ENCODE measurements at places on chromosomes 7 and 10.

DNA sequence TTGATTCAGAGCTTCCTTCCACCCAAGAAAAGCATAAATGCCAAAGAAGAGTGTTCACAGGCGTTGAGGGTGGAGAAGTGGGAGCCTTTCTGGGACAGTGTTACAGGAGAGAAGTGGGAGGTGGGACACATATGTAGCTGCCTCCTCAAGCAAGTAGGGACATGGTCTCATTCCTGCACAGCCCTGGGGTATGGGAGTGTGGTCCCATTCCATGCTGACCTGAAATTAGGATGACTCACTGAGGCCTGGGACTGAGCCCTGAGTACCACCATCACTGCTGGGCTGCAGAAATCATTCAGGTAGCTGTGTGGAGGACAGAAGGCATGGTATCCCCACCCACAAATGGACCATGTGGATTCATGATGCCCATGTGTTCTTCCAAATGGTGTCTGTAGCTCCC lies 17.4 kb upstream of the SFTPA1 start:
- DNase-seq: no peak

DNA sequence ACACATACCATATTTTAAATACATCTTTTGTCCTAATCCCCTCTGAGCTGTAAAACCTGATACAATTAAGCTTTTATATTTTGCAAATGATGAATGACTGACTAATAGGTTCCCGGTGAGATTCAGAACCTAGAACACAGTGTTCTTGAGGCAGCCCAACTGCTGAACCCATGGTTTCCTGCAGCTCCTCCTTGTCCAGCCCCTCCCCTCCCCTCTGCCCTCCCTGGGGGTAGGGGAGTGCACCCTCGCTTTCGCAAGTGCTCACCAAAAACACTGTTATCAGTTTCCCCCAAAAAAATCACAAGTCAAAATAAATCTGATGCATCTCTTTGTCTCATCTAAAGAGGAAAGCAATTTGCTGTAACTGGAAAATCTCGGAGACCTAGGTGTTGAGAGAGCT lies 602.8 kb downstream of the KCNMA1 start:
- no peak for DNase-seq

GRCh38 chr7:42108803-42109528 lies 128.0 kb downstream of the GLI3 start:
- no peak for DNase-seq

DNA sequence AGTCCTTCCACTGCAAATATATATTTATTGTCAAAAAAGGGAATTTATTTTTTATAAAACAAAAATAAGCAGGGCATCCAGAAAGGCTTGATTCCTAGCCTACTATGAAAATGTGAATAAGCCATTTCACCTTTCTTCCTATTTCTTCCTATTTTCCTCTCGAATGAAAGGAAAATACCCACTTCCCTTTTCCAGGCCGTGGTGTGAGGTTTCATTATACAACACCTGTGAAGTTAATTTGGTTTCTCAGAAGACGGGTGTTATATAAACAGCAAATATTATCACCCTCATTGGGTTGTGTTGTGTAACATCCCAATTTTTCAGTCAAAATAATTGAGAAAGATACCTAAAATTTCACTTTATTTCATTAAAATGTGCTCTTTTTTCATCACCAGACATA lies 214.3 kb downstream of the DGKB start:
- no peak for DNase-seq

DNA sequence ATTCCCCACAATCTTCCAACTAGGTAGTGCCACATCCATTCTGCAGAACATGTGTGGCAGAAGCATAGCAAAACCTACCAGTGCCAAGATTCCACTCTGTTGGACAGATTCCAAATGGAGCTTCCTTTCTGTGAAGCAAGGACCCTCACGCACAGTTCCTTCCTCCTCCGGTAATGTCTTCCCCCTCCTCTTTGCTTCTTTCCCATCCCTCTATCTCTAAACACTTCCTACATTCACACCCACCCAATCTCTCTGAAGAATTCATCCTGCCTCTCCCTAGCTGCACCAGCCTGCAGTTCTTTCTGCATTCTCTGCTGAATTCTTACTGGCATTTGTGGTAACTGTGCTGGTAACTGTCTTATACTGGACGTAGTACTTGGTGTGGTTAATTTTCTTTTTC lies 124.9 kb downstream of the RNLS start:
- no peak for DNase-seq
